Right lobe of liver (tissue), 6 donors: ENCODE measurements at places on chromosomes 2 and 18.

GRCh38 chr18:23498877-23499276 is 4.4 kb upstream of the RMC1 start:
- peak; percentile 76 for DNase-seq

DNA sequence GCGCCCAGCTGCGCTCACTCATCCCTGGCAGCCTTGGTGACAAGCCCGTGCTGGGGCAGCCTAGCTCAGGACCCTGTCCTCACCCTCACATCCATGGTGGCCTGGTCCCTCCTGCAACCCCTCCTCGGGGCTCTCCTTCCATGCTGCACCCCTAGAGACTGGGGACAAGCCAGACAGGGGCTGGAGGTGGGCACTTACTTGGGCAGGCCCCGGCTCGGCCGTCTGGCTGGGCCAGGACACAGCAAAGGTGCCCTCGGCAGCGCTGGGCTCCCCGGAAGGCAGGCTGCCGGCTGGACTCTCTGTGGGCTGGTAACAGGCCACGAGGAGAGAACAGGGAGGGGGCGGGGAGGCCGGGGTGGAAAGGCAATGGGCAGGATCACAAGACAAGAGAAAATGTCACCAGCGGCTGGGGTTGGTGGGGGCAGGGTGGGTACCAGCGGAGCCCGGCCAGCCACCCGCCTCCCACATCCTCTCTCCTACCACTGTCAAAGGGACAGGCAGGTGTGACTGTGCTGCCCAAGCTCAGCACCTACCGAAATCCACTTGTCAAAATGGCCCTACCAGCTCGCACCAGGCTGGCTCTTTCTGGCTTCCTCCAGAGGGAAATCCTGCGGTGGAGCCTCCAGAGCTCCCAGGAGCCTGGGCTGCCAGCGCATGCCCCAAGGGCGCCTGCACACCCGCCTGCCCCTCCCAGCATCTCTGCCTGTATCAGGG is 54.7 kb downstream of the BIN1 start:
- DNase-seq, result peak; percentile 22

DNA sequence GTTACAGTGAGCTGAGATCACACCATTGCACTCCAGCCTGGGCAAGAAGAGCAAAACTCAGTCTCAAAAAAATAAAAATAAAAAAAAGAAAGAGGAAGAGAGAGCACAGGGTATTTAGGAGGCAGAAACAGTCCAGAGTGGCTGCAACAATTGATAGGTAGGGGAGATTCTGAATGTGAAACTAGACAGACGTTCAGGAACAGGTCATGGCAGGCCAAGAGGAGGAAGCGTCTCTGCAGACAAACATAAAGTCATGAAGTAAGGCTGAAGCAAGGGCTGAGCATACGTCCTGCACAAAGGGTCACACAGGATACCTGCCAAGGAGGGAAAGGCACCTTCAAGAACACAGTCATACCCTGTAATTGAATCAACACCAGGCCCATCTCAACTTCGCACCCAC is 64.1 kb upstream of the ZNF532 start:
- no peak for DNase-seq

- DNase-seq, result no peak
These were observed 60.0 kb downstream of the SLC16A14 start for GRCh38 chr2:230008708-230009066.

DNA sequence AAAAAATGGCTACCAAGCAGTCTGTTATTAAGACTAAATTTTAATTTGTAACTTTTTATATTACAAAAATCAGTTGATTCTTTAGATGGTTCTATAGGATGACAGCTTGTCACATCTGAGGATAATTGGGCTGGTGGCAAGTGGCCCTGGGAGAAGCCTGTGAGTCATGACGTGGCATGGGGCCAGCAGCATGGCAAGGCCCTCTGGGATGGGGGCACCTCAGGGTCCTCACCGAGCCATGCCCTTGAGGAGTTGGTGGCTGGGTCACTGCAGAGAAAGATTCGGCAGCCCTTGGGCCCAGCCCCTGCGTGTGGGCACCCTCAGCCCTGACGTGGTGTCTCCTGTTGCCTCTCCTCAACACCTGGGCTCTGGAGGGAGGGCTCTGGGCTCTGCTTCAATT is 49.7 kb downstream of the STK25 start:
- no peak for DNase-seq

- DNase-seq, result peak; percentile 65
These were observed 122.4 kb upstream of the SLC1A4 start for GRCh38 chr2:64866797-64867196.

- DNase-seq, result no peak
These were observed 28.8 kb upstream of the INO80C start for GRCh38 chr18:35526495-35527059.

- DNase-seq, result no peak
These were observed 50.6 kb downstream of the DPYSL5 start for GRCh38 chr2:26898480-26899078.

- peak; percentile 68 for DNase-seq
These were observed 27.8 kb upstream of the GAREM2 start for GRCh38 chr2:26144953-26145680.

GRCh38 chr2:164984428-164984827 is 29.1 kb upstream of the SLC38A11 start:
- DNase-seq, result no peak

DNA sequence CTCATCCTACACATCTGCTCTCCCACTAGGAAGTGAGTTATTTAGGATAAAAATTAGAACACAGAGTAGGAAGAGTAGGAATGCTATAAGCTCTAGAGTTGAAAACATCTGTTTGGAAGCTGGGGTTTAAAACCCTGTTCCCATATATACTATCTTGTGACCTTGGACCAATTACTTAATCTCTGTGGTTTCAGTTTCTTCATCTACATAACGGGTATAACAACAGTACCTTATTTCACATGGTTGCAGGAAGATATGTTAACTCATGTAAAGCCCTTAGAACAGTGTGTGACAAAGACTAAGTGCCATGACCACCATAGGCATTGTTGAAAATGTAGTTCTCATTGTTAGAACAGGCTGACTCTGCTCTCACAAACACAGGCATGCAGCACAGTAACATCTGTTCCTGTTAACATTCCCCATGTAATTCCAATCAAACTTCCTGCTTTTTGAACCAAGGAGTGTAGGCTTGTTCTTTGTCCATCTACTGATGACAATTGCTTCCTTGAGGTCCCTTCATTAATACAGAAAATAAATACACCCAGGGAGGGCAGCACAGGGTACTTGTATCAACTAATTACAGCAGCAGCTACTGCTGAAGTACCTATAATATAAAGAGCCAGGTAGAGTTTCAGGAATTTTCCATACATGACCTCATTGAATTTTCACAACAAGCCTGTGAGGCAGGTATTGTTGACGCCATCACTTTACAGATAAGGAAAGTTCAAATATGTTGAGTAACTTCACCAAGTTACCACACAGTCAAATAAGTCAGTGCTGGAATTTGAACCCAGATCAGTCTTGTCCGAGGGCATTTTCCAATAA is 204.2 kb downstream of the L3MBTL4 start:
- DNase-seq, result no peak

- DNase-seq, result no peak
These were observed 204.9 kb upstream of the ACVR2A start for GRCh38 chr2:147639891-147640290.

GRCh38 chr2:225076125-225076524 is 33.9 kb upstream of the DOCK10 start:
- no peak for DNase-seq
